Activated naive CD4-positive, alpha-beta T cell treated with anti-CD3 and anti-CD28 coated beads, Interleukin-2, amount 50 U/mL, for 72 hours (primary cell): ENCODE measurements at places on chromosomes 16 and 17. TPM values are rescaled to one million over a fixed set of nuclear protein-coding genes. Genes with fewer than 3 reads are reported as not detected.
A peak's percentile ranks its signal among the peaks of the same experiment; 100 is the strongest.

- no peak for DNase-seq
These were observed 837 bp upstream of the PRDM7 start for GRCh38 chr16:90077757-90078578.

- no peak for DNase-seq
These were observed 172.0 kb upstream of the CHMP6 start for GRCh38 chr17:80819422-80820164.

DNA sequence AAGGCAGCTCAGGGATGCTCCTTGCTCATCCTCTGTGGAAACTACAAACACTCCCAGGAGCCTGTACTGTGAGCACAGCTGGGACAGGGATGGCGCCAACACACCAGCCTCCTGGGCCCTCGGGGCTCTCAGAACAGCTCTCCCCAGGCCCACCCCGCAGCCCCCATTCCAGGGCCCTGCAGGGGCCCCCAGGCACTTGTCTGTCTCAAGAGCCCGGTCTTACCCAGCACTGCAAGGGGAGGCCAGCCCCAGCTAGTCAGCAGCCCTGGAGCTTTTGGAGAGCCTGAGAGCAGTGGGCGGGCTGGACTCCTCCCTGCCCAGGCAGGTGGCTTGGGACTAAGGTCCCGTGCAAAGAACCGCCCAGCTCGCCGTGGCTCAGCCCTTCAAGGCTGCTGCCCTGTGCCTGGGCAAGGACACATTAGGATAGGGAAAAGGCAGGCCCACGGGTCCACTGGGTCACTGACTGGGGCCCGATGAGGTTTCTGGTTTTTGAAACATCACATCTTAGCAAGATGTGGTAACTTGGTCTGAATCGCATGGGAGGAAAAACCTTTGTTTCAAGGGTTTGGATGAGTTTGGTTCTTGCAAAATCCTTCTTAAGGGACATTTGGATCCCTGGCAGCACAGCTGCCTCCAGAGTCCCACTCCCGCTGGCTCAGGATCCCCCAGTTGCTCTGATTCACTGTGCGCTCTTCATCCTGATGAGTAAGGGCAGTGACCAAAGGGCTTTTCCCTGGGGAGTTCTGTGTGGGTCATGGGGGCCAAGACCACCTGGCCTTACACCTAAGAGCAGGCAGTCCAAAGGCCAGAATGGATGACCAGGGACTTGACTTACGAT is 2.8 kb downstream of the DNASE1L2 start:
- DNase-seq: no peak

- DNase-seq: no peak
These were observed 155.9 kb upstream of the IRX5 start for GRCh38 chr16:54774768-54775167.

The NPIPA3 gene
- total RNA-seq: not detected

DNA sequence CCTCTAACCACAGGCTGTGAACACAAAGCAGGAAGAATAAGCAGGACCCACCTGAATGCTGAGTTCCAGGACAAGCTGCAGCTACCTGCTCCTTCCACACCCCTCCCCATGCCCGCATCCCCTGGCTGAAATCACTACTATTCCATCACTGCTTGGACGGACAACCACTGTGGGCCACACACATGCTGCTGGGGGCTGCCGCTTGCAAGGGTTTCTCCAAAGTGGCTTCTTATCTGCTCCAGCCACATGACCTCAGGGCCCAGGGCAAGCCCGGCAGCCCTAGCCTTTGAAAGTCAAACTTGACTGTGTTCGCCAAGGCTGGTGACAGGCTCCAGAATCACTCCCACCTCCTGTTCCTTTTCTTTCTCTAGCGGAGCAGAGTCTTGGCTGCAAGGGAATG is 18.4 kb downstream of the FA2H start:
- no peak for DNase-seq

DNA sequence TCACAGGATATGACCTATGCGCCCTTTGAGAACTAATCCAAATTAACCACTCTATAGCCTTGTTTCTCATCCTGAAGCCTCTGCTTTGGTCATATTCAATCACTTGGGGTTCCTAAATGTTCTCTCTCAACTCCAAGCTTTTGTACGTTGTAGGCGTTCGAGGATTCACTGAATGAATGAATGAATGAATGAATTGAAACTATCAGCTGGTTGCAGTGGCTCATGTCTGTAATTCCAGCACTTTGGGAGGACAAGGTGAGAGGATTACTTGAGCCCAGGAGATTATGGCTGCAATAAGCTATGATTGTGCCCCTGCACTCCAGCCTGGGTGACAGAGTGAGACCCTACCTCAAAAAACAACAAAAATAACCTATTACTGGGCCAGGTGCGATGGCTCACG is 5.9 kb upstream of the SUMO2 start:
- DNase-seq: no peak

DNA sequence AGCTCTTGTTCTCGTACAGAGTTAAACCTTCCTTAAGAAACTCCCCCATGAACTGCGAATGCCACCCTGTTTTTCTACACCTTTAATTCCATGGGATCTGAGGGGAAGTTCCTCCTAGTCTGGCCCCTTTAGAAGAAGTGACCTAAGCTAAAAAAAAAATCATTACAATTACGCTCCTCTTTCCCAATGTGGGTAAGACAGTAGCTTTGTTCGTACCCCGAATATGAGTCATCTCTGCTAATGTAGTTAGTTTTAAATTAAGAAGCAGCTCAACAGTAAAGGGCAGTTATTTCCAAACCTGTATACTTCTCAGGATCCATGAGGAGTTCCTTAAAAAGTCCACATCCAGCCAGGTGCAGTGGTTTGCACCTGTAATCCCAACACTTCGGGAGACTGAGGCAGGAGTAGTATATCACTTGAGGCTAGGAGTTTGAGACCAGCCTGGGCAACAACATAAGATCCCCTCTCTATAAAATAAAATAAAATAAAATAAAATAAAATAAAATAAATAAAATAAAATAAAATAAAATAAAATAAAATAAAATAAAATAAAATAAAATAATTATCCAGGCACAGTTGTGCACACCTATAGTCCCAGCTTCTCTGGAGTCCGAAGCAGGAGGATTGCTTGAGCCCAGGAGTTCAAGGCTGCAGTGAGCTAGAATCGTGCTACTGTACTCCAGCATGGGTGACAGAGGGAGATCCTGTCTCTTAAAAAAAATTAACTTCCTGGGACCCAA is 26.1 kb downstream of the RCVRN start:
- DNase-seq: no peak

- no peak for DNase-seq
These were observed 40.4 kb upstream of the DHX8 start for GRCh38 chr17:43443381-43443780.

GRCh38 chr16:14310519-14310991 is 239.4 kb downstream of the MRTFB start:
- no peak for DNase-seq

DNA sequence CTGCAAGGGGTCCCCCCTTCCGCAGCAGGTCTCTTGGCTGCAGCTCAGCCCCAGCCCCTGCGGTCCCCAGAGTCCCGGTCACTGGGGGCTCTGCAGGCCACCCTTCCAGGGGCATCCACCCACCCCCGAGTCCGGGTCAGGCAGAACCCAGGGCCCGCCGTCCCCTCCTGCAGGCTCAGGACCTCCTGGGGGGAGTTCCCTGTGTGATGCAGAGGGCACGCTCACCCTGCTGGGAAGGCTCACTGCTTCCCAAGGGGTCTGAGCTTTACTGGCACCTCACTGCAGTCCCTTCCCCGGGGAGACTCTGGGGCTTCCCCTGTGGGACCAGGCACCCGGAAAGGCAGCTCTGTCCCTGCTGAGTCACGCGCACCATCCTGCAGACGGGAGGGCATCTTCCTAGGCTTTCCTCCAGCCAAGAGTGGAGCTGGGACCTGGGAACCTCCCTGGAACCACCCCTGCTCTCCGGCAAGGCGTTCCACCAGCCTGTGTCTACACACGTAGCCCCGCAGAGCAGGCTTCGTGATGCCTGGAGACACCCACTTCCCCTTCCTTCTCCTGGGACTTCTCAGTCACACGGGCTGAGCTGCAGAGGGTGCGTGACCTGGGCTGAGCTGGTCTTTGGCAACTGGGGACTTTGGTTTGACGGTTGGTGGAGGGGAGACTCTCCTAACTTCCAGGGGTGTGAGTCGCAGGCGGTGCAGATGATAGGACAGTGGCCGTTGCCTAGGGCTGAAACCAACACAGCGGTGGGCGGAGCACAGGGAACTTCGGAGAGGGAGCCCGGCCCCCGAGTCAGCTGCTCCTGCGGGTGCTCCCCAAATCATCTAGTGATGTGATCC is 23.4 kb downstream of the SLC25A10 start:
- DNase-seq: no peak

DNA sequence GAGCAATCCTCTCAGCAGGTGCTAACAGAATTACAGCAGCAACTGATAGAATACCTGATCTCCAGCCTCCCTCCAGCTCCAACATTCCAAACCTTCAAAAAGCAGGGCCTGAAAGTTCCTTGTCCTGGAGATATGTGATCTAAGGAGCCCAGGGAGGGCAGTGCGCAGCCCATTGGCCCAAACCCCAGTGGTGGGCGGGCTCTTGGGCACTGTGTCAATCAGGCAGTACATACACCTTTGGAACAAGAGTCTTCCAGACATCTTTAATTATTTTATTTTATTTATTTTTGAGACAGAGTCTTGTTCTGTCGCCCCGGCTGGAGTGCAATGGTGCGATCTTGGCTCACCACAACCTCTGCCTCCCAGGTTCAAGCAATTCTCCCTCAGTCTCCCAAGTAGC is 24.2 kb downstream of the SLC12A3 start:
- DNase-seq: no peak

- no peak for DNase-seq
These were observed 11.5 kb downstream of the RMI2 start for GRCh38 chr16:11356573-11357331.

The ZNF750 gene
- not detected for total RNA-seq

GRCh38 chr17:70901870-70902269 is 732.5 kb downstream of the KCNJ2 start:
- DNase-seq: no peak

DNA sequence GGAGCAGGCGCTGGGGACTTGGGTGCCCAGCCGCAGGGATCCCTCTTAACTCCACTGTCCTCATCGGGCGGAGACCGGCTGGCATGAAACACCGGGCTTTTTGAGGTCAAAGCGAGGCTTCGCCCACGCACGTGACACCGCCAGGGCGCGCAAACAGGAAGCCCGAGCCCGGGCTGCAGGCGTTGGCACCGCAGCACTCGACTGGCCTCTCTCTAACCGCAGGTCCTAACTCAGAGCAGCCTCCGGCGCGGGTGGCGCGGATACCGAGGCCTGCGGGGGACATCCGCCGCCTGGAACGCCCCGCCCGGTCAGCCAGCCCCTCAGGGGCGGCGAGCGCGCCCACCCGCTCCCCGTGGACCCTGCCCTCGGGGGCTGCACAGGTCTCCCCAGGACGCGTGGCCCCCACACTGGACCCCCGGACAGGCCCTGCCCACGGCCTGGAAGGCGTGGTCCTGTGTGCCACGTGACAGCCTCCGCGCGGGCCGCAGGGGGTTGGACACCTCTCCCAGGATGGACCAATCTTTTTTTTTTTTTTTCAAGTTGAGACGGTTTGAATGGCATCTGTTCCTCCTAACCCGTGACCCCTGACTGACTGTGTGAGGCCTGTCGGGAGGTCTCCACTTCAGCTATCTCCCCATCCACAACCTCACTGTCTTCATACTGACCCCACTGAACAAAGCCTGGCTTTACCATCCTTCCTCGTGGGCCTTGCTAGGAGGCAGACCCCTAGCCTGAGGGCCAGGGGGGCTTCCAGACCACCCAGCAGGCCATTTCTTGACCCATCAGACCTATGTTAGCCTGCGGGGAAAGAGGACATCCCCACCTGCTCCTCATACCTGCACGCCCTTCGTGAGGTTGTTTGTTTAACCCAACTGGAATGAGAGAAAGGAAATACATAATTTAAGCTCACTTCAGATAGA is 8.4 kb upstream of the SLC47A2 start:
- peak; percentile 31 for DNase-seq

DNA sequence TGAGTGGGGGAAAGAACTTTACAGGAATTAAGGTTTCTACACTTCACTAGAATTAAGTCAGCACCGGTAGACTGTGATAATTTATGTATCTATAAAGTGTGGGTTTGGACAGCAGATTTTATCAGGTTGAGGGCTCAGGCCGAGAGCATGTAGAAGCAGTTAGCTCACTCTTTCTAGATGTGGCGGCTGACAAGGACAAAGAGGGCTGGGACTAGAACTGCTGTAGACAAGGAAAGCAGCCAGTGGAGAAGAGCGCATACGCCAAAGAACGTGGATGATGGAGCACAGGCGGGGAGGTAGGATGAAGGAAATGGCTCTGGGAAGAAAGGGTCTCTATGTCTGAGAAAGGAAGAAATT is 504 bp upstream of the GOSR1 start:
- DNase-seq: peak; percentile 23

GRCh38 chr17:8480011-8480976 is 44.6 kb downstream of the NDEL1 start:
- DNase-seq: no peak

GRCh38 chr16:27232061-27232900 is 29.0 kb downstream of the KDM8 start:
- no peak for DNase-seq

DNA sequence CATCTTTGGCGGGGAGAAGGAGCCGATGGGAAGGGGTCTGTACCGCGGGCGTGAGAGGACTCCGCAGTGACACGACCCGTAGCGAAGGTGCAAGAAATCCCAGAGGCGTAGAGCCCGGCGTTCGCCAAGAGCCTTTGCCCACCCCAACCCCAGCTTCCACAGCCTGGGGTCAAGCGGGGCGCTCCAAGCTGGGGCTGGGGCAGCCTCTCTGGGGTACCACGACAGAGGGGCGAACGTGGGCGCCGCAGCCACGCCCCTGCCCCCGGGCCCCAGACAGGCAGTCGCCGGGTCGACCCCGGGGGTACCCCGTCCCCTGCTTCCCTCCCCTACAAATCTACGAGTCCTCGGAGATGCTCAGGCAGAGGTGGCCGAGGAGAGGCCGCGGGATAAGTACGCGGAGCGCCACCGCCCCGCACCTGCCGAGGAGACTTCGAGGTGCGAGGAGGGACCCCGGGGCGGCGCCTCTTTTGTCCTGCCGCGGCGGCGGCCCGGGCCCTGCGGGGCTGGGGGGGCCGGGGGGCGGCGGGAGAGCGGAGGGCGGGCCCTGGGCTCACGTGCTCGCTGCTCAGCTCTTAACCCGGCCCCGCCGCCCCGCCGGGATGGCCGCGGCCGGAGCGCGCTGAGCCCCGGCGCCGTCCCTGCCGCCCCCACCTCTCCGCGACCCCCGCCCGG is at the start of gene ADAM11:
Gene ADAM11, plus strand, starts transcription at position 575 of the 672 bp plus-strand sequence. CDS start 212 bp downstream, outside the sequence.
- no peak for DNase-seq

DNA sequence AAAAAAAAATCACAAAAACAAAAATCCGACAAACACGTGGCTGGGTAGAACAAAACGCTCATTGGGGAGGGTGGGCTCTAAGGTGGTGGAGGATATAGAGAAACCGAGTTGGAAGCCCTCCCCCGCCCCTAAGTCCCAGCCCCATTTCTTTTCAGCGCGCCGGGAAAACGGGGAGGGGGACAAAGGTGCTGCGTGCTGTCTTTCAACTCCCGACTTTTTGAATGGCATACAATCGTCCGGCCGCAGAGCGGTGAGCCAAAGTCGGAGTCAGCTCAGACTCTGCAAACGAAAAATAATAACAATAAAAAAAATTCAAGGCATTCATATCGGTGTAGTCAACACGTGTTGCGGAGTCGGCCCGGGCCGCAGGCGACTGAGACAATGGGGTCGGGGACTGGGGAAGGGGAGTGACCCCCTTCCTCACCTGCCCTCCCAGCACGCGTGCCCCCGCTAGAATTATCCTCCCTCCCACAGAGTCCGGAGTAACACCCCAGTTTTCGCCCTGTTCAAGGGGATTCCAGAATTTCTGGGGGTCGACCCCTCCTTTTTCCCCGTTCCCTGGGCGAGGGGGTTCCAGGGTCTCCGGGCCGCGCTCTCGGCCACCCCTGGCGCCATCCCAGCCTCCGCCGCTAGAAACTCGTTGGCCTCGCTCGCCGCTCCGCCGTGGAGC is 1.7 kb upstream of the IGF2BP1 start:
- DNase-seq: no peak
